RWPE2 (cell line): ENCODE measurements at places on chromosomes 7 and 10.

- DNase-seq, result no peak
Measured at GRCh38 chr10:8069108-8069507, 14.6 kb downstream of the GATA3 start.

DNA sequence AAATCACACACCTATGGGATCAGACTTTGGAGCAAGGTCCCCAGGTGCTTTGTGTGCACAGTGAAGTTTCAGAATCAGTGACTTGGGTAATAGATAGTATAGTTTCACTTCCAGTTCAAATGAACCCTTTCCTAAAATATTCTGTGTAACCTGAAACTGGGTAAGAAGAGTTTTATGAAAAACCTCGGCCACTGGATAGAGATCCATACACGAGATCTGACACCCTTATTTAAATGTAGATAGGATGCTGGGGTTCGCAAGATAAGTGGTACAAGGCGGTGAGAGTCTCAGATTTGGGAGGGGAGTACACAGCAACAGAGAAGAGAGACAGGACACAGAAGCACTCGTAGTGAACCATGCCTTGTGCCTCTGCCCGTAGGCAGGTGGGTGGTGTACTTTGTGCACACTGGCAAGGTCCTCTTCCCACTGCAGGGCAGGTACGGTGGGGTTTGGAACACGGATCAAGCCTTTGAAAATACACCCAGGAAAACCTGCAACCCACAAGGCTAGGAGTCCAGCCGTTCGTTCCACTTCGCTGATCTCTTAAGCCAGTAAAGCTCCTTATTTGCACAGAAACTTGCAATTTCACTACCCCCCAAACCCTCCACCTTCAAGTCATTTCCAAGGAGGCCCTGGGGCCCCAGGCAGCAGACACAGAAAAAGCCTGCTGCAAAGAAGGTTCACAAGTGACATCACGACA lies 162.8 kb downstream of the USP6NL start:
- no peak for DNase-seq

DNA sequence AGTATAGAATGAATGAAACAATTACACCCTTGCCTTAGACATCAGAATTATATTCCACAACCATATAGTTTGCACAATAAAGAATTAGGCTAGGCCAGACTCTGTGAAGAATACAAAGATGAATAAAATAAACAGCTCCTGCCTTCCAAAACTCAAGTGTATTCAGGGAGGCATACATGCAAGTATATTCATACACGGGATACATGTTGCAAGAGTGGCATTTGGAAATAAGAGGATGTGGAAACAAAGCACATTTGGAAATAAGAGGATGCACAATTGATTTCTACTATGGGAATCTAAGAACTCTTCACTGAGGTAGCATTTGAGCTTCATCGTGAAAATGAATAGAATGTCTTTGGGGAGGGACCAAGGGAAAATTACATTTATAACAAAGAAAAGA lies 27.0 kb upstream of the TMEM26 start:
- no peak for DNase-seq

- DNase-seq, result no peak
Measured at GRCh38 chr10:132232023-132232951, 45.5 kb downstream of the DPYSL4 start.

GRCh38 chr10:81730891-81731290 lies 144.1 kb upstream of the NRG3 start:
- DNase-seq, result no peak

- no peak for DNase-seq
Measured at GRCh38 chr7:112377593-112377992, 72.7 kb upstream of the IFRD1 start.

- DNase-seq, result no peak
Measured at GRCh38 chr7:148973256-148973655, 55.0 kb downstream of the PDIA4 start.

DNA sequence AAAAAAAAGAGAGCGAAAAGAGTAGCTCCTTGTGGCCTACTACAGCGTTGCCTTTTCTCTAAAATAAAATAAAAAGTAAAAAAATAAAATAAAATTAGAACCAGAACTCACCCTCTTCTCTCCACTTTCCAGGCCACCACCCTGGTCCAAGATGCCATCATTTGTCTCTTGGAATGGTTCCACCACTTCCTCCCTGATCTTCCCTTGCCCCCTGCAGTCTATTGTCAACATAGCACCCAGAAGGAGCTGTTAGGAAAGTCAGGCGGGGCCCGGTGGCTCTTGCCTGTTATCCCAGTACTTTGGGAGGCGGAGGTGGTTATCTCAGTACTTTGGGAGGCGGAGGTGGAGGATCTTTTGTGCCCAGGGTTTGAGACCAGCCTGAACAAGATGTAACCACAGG lies 7.6 kb upstream of the GRID2IP start:
- no peak for DNase-seq

GRCh38 chr7:112908086-112908485 lies 117.9 kb upstream of the TMEM168 start:
- DNase-seq, result no peak

DNA sequence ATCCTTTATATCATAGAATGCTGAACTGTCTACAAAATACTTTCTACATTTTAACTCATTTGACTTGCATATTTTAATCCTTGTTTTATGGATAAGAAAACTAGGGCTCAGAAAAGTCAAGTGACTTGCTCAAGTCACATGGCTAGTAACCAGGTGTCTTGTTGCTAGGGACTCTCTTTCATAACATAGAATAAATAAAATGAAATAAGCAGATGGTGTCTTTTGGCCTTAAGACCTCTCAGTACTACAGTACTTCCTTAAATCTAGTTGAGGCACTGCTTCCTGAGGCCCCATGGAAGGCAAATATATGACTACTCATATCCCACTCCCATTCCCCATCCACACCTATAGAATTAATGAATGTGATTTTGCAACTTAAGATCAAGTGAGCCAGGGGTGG lies 87.9 kb downstream of the CDK6 start:
- DNase-seq, result no peak
